Umbilical cord (tissue), 2 donors: ENCODE measurements at places on chromosomes 5 and 9. TPM values are rescaled to one million over a fixed set of nuclear protein-coding genes. Genes with fewer than 3 reads are reported as not detected.

The PCDHB2 gene
- total RNA-seq: 6.5 TPM

GRCh38 chr9:136511670-136512592 is 29.1 kb upstream of the SEC16A start:
- DNase-seq: peak; percentile 59

- no peak for DNase-seq
Observed at GRCh38 chr5:151012862-151013261, 7.5 kb upstream of the GPX3 start.

DNA sequence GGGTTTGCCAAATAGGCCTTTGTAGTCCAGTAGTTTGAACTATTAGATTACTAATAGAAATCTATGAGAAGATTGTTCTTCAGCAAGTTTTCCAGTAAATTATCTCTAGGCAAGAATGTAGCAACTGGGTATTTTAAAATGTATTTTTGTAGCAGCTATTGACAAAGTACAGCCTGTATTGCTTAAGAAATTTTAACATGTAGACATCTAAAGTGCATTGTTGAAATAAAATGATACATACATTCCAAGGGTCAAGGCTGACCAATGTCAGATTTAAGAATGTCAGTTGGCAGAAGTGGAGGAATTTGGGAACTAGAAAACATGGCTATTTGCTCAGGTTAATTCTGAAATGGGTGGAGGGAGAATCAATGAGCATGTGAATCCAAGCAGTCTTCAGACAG is 57.5 kb upstream of the ZSWIM6 start:
- DNase-seq: no peak

The TNFSF8 gene
- total RNA-seq: 5.3 TPM

GRCh38 chr5:126847826-126848251 is 70.9 kb downstream of the LMNB1 start:
- peak; percentile 84 for DNase-seq

- no peak for DNase-seq
Observed at GRCh38 chr5:102119252-102119651, 176.8 kb downstream of the SLCO4C1 start.

GRCh38 chr9:116233160-116233530 is 79.6 kb downstream of the PAPPA start:
- no peak for DNase-seq

The SPOCK1 gene
- total RNA-seq: 28.4 TPM

DNA sequence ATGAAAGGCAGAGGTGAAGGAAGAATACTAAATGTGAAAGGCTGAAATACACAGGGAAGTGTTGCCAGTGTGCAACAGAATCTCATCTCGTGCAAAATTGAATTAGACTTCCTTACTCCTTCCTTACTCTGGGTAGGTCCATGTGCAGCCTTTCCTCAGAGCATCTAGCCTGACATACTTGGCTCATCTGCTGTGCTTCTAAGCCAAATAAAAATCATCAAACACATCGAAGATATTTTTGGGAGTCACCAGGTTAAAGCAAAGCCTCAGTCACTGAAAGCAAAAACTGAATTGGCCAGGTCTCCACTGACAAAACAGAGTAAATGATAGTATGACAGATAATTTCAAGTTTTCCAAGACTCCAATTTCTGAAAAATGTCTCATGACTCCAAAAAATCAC is 19.3 kb downstream of the STARD4 start:
- no peak for DNase-seq

DNA sequence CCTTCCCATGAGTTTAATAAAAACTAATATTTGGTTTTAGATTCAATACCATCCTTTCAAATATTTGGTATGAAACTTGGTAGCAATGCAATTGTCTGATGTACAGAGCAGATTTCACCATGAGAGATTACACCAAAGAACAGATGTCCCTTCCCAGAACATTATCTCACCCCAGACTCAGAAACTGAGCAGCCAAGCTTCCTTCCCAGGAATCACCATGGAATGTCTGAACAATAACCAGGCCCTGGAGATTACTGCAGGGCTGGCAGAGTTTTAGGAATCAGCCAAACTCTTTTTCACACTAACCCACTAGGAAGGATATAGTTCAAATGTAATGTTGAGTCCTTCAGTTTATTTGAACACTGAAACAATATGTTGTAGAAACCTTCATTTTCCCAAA is 23.9 kb downstream of the CLTA start:
- DNase-seq: peak; percentile 88

DNA sequence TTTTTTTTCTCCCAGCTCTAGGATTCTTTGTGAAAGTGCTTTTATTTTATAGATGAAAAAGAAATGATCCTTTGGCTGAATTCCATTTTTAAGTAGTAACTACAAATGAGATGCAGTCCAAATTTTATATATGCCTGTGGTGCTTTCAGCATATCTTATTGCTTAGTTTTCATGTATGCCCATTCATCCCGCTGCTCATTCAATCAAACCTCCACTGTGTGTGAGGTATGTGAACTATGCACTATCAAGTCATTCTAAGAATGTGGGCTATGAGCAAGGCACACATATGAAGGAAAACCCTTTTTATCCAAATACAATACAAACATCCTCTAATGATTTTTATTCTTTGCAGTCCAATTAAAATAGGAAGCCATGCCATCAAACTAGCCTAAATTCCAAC is 1069.1 kb upstream of the DMAC1 start:
- no peak for DNase-seq

The CCDC107 gene
- total RNA-seq: 38.0 TPM

DNA sequence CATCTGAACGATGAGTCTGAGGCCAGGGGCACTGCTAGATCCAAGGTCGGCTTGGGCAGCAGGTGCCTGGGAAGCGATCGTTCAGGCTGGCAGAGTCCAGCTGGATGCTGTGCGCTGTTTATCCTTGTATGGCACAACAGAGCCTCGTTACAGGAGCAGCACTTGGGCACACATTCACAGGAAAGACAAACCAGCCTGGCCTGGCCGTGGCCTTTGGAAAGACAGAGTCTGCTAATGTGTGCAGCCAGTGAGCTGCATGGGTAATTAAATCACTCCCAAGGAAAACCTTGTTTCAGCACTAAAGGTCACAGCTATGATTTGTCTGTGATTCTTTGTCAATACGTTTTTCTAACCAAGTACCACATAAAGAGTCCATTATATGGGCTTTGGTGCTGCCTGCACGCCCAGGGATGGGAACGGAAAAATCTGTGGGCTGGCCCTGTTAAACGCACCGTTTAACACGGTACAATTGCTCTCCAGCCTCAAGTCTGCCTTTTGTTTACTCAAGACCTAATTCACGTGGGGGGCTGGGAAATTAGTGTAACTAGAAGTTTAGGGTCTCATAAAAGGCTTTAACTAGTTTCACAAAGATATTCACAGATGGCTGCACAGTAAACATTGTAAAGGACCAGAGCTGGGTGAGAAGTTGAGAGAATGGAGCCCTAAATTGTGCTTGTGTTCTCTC is 509.3 kb downstream of the KDM4C start:
- DNase-seq: no peak

The CTXN3 gene
- 2.6 TPM for total RNA-seq

The SPATA31D4 gene
- 1.7 TPM for total RNA-seq

GRCh38 chr9:71879644-71880174 is 31.3 kb downstream of the ABHD17B start:
- no peak for DNase-seq

DNA sequence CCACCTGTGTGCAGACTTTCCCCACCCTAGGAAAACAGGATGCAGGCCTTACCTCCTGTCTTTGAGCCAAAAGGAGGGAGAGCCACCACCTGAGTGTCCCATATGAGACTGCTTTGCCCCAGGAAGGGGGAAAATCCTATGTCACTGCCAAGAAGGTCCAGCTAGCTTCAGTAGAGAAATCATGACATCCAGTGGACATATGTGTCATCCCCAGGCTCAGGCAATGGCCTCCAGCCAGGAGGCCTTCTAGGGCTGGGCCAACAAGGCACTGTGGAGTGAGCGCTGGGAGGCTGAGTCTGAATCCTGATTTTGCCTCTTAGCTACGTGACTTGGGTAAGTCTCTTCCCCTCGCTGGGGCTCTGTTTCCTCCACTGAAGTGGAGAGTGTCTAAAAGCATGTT is 60.2 kb downstream of the SMIM23 start:
- DNase-seq: peak; percentile 47

The CYSRT1 gene
- total RNA-seq: 0.96 TPM

DNA sequence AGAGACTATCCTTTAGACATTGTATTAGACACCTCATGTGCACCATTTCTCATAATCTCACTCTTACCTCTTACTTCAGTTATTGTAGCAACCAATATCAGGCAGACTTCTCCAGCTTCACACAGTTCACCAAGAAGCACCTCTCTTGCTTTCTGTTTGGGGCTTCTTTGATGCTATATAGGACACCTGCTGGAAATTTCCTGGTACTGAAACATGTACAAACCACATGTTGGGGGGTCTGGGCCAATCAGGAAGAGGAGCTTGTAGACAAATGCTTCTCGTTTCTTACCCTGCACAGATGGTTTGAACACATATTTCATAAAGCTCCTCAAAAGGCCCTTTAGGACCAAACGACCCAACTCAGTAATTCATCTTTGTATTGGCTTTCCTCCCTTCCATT is 212.1 kb downstream of the IZUMO3 start:
- no peak for DNase-seq

DNA sequence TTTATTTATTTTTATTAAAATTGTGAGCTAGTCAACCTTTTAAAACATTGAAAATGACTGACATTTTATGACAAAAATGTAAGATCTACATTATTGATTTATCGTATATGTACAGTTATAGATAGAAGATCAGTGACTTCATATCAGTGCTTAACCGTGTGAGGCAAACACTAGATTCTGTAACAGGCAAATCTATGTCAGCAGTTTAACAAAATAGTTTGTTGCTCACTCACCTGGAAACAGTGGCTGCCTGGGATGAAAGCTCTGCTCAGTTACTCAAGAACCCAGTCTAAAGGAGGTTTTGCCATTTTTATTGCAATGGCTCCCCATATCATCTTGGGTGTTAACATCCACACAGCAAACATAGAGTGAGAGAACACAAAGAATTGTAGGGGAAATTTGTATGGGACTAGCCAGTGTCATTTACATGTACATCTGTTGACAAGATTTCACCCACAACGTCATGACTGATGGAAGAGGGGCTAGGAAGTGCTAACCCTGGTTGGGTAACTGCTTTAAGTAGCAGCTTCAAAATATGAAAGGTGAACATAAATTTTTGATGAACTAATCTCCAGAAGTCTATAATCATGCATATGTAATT is 49.0 kb downstream of the SGCD start:
- DNase-seq: no peak

GRCh38 chr9:506281-506680 is 291.6 kb downstream of the DOCK8 start:
- DNase-seq: no peak

The RLN1 gene
- 1.2 TPM for total RNA-seq

- DNase-seq: no peak
Observed at GRCh38 chr9:9286001-9286400, 1326.8 kb downstream of the PTPRD start.

DNA sequence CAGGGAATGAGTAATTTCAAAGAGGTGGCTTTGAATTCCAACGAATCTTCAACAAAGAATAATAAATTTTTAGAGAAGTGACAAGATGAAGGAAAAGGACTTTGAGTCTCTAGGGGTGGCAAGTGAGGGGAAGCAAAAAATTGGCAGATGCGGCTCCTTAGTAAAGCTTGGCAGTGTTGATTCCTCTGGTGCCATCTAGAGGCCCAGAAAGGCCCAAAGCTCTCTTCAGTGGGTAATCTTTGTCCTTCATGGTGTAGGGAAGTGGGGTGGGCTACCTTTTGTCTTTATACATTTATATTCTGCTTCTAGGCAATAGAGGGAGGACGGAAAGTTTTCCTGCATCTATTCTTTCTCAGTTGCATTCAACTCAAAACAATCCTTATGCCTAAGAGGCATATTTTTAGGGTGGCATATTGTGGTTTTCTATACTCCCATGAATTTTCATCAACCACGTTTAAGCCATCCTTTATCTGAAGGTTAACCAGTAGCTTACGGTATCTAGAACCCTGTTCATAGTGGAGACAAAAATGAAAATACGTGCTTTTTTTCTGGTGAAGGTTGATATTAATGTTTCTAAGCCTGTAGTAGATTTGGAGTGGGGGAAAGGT is 17.5 kb upstream of the ROPN1L start:
- DNase-seq: peak; percentile 41

DNA sequence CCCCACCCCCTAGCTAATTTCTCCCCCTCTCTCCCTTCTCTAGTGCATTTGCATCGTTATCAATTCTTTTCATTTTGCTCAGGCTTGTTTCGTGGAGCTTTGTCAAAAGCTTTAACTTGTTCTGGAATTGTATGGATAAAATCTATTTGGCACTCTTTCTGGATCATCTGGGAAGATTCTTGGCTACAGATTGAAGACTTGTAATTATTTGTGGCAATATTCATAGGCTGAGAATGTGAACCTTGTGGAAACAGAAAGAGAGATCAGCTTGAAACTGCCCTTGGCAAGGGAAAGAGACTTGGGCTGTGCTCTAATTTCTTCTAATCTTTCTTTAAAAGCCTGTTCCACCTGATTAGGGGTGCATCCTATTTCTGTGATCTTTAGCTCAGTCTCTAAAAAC is 340.6 kb upstream of the DAB2 start:
- peak; percentile 50 for DNase-seq

DNA sequence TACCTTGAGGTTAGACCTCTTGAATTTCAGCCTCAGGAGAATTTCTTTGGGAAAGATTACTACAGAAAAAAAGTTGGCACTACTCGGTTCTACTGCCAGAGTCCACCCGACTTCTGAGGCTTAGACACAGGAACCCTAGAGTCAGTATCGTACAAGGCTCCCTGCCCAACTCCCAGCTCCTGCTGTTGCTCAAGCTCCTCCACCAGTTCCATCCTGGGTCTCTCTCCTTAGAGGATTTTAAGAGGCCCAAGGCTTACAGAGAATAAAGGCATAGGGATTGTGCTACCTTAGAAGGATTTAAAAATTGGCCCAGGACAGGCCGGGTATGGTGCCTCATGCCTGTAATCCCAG is 29.0 kb upstream of the SSBP2 start:
- no peak for DNase-seq

DNA sequence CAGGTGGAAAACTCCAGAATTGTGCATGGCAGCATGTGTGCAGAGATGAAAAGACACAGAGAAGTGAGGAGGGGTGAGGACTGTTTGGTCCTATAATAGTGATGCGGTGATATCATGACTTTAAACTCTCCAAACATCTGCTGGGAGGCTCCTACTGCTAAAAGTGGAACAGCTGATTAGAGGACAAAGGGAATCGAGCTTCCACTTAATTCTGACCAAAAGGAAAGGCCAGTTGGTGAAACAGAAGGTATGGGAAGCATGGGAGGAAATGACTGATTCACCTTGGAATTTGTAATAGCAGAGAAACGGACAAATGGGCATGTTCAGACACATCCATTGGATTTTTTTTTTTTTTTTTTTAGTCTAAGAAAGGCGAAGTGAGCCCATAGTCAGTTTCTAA is 67.5 kb upstream of the MAMDC2 start:
- DNase-seq: peak; percentile 36

The FBLL1 gene
- 1.9 TPM for total RNA-seq

GRCh38 chr5:131613423-131613822 is 21.6 kb downstream of the RAPGEF6 start:
- DNase-seq: no peak

- no peak for DNase-seq
Observed at GRCh38 chr5:16378762-16379161, 86.8 kb downstream of the ZNF622 start.

The TXNDC8 gene
- 5.1 TPM for total RNA-seq

GRCh38 chr9:706606-707459 is 134.7 kb upstream of the DMRT1 start:
- DNase-seq: peak; percentile 64

GRCh38 chr9:107488375-107489143 is 1.0 kb downstream of the KLF4 start:
- DNase-seq: peak; percentile 62

- peak; percentile 90 for DNase-seq
Observed at GRCh38 chr9:72362680-72363139, 2.3 kb downstream of the ZFAND5 start.
